MG63 (cell line): ENCODE measurements at places on chromosomes 3 and 15.

GRCh38 chr3:176873261-176873660, 324.0 kb downstream of the TBL1XR1 start:
- no peak for DNase-seq

DNA sequence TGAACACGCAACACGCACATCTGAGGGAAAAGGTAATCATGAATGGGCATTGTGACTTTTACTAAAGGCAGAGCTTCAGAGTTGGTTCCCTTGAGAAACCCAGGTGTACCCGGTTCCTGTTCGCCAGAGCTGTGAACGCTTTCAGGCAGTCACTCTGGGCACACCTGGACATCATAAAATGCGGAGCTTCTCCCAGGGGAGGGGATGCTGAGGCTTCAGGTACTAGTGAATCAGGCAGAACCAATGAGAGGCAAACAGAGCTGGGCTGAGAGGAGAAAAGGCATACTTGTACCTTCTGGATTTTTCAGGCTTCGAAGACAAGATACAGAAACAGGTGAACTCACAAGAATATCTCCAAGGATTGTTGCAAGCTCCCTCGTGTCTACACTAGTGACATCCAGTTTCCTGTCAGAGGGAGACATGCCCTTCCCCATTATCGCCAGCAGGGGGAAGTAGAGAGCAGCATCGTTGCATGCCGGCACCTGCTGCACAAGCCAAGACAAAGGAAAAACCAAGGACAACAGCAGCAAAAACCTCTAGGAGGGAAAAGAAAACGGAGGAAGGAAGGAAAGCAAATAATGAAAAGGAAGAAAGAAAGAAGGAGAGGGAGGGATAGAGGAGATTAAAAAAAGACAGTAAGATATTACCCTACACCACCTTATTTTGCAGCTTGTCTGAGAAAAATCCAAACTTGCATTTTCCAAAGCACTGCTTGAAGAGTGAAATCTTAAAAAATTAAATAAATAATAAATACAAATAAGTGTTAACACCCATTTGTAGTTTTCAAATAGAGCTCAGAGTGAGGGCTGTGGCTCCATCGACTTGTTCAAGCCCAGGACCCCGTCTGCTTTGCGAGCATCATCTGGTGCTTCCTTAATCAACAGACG, 2.0 kb downstream of the AHSG start:
- peak; percentile 65 for DNase-seq

DNA sequence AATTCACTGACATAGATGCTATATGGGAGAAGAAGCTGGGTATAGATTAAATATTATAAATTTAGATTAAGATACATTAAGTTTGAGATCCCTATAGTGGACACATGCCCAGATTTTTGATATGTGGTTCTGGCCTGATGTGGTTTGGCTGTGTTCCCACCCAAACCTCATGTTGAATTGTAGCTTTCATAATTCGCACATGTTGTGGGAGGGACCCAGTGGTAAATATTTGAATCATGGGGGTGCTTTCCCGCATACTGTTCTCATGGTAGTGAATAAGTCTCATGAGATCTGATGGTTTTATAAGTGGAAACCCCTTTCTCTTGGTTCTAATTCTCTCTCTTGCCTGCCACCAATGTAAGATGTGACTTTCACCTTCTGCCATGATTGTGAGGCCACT, 189.4 kb upstream of the CD96 start:
- no peak for DNase-seq

DNA sequence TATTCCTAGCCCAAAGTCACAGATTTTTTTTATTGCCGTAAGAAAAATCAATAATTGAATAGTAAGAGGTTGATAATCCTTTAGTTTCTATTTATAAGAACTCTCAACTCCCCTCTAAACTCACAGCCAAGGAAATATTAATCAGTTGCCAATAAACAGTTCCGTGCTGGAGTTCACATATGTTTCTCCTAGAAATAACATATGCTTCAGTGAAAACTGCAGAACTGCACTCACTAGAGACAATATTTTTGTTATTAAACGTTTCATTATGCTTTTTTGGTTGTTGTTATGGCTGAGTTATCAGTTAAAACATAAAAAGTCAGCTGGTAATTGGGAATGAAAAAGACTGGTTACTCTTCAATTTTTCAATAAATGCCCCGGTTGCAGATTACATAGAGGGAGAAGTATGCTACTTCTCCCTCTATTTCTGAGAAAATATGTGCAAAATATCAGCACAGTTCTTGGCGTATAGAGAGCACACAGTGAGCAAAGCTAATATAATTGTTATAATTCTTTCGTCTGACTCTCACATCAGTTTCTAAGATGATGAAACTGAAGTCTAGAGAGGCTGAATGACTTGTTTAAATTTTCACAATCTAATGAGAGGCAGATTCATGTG, 781.2 kb upstream of the GRM7 start:
- DNase-seq: no peak

DNA sequence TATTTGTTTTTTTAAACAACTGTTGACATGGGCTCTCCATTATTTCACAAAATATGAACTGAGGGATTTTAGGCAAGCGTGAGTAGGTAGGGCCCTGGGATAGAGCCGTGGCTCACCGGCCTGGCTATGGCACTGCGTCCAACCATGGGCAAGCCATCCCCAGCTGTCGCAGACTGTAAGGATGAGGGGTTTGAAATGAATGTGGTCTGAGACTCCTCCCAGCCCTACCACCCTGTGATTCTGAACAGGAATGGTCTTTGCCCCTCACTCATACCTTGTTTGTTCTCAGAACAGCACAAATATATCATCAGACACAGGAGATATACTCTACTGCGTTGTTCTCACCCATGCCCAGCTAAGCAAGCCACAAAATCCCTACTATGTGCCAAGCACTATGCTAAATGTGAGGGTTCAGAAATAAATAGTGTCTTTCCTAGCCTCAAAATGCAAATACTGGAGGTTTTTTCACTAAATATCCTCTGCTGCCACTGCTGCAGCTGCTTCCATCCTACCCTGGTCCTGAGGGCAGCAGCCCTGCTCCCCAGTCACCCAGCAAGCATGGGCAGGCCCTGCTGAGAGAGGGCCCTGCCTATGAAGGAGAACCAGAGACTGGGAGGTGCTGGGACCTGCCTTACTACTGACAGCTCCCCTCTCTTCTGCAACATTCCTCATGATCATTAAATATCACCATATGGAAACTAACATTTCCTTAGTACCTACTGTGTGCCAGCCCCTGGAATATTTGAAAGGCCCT, 102.8 kb downstream of the XXYLT1 start:
- DNase-seq: no peak

- DNase-seq: no peak
Observed at GRCh38 chr3:9064850-9065249, 101.6 kb upstream of the RAD18 start.

GRCh38 chr15:94674296-94674695, 442.9 kb downstream of the MCTP2 start:
- DNase-seq: peak; percentile 49

DNA sequence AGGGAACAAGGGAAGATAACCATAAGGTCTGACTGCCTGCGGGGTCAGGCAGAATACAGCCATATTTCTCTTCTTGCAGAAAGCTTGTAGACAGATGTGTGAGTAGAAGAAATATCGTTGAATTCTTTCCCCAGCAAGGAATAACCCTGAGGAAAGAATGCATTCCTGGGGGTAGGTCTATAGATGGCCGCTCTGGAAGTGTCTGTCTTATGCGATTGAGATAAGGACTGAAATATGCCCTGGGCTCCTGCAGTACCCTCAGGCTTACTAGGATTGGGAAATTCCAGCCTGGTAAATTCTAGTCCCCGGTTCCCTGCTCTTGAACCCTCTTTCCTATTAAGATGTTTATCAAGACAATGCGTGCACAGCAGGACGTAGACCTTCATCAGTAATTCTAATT, 15.8 kb upstream of the SST start:
- no peak for DNase-seq

DNA sequence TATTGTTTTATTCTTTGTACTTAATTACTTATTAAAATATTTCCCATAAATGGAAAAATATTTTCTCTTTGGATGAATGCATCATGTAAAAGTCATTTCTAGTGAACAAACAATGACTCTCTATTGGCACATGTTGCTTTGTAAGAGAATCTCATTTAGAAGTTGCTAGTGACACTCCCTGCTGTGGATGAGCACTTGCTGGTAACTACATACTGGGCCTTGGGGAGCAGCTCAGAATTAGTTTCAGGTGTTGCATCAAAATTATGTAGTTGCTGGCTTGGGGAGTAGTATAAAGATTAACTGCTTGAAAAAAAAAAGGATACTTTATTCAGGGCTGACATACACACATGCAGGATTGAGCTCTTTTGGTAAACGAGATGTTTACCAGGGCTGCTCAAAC, 80.3 kb upstream of the KCNAB1 start:
- DNase-seq: no peak

DNA sequence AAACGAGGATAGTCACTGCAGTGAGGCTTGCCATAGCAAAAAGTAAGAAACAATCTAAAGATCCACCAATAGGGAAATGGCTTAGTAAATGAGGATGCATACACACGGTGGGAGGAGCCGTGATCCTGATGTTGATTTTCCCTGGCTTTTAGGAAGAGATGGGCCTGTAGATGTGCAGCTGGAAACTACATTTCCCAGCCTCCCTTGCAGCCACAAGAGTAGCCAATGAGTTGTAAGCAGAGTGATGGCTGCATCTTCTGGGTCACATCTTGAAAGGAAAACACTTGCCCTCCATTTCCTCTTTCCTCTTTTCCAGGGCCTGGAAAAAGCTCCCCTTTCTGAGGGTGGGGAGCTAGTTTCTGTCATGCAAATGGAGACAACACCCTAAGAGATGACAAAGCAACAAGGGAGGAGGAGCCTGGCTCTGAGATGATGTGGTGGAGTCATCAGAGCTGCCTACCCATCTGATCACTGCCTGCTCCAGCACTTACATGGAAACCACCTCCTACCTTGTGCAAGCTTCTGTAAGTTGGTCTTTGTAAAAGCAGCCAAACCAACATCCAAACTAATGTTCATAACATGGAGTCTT, 139.1 kb downstream of the TLE3 start:
- no peak for DNase-seq

DNA sequence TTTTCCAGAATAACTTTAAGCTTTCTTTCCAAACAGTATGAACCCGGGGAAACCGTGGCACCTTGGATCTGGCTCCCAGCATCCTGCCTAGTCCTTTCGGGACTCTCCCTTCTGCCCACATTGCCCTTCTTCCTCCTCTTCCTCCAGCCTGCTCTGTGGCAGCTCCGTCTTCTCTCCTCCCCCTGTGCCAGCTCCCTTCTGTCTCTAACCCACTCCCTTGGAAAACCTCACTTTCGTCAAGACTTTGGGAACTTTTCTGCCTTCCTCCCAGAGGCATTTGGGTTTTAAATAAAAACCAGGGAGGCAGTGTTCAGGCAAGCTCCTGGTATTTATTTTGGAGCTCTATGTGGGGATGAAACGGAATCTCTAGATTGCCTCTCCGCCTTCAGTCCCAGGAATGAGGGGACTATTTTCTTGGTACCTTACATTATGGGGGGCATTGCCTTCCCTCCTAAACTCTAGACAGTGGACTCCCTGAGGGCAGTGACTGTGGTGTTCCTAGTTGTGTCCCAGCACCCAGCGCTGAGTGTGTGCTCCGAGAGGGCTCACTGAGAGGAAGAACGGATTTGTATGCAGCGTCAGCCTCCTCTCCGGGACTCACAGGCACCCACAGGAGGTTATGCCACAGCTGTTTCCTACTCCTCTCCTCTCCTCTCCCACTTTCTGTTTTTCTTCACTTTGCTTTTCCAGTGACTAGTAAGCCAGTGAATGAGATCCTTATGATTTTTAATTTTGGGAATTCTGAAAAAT, 105.4 kb upstream of the MRPS22 start:
- DNase-seq: peak; percentile 69

DNA sequence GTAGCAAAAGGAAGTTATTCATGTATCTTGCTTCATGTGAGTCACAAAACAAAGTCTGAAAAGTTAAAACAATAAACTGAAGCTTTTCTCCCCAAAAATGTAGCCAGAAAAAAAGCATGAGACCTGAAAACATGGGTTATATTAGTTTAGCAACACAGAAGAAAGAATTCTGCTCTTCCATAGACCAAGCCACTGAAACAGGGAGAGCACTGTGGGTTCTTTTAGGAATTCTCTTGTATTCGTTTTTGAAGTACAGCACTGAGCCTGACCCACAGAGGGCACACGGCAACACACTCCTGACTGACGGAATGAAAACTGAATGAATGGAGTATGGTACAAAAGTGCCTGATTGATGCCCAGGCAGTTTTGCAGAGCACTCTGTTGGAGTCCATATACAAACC, 66.6 kb downstream of the TM4SF4 start:
- DNase-seq: peak; percentile 24

GRCh38 chr15:50718700-50719125, 32.1 kb upstream of the TRPM7 start:
- no peak for DNase-seq

GRCh38 chr3:189202106-189202505, 30.3 kb downstream of the TPRG1 start:
- no peak for DNase-seq

DNA sequence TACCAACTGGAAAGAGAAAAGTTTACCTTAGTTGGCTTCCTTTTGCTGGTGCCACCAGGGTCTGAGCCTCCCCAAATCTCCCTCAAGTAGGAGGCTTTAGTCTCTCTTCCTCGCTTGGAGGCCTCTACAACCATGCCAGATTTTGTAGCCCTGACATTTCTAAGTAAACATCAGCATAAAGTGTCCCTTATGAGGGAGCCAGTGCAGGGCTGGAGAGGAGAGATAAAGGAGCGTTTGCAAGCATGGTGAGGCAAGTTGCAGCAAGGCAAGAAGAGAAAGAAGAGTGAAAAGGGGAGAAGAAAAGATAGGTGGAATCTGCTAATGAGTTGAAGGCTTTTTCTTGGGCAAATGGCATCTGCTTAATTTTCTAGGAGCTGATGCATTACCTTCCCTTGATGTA, 82.7 kb upstream of the FNDC3B start:
- DNase-seq: no peak

DNA sequence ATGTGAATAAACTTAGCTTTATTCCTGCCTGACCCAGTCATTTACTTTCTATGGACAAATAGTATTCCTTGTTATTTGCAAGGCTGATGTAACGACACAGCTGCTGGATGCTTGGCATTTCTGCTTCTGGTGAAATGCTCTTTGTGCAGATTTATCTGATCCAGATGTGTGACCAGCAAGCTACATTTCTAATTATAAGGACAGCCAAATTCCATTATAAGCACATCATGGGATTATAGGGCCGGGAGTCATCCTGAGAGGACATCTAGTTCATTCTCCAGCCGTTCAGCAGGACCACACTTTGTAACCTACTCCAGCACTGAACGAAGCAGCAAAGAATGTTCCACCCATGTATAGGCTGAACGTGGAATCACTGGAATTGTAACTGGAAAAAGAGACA, 42.9 kb downstream of the FNDC3B start:
- peak; percentile 71 for DNase-seq

DNA sequence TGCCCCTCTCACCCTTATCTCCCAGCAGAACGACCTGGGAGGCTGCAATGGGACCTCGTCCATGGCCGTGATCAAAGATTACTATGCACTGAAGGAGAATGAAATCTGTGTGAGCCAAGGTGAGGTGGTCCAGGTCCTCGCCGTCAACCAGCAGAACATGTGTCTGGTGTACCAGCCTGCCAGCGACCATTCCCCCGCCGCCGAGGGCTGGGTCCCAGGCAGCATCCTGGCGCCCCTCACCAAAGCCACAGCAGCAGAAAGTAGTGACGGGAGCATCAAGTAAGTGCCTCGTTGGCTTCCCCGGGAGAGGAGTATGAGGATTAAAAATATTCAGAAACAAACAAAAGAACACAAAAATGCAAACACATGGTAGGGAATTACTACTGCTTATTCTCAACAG, 55.9 kb upstream of the UMPS start:
- no peak for DNase-seq

GRCh38 chr3:111582120-111582474, 13.0 kb downstream of the ZBED2 start:
- DNase-seq: peak; percentile 58

- no peak for DNase-seq
Observed at GRCh38 chr3:157958457-157958856, 147.8 kb downstream of the SHOX2 start.
